ENCODE measurements at places on chromosomes 5 and 9.

DNA sequence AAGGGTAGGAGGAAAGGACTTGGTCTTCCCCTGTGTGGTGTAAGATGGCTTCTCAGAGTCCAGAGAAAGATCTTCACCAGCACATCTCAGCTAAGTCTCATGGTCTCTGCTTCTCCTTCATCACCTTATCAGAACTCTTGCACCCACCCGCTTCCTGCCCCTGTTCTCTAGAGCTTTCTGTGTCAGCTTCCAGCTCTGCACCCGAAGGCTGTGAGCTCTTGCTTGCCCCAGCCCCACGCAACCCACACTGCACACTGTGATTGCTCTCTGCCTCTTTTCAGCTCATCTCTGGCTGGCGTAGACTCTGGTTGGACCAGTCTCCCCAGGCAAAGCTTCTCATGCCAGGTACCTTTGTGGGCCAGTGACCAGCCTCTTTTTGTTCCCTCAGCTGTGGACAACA is 93.2 kb upstream of the RAPGEF1 start:
- DNase-seq = no peak

DNA sequence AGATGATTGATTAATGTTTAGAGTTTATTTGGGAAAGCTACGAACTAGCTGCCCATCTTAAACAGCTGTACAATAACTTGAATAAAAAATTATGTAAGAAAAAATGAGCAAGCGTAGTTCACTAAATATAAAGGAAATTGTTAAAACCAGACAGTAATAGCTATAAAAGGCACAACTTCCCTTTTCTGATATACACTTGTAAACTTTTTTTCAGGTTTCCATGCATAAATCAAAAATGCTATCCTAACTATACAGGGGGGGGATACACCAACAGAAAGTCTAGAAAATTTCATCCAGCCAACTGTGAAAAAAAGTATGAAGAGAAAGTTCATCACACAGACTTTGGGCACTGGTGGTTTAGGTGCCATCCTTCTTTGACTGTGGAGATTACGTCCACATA is 122.3 kb downstream of the NR3C1 start:
- no peak for DNase-seq

GRCh38 chr5:86864051-86864450 is 246.3 kb downstream of the COX7C start:
- DNase-seq = no peak

- no peak for DNase-seq
Observed at GRCh38 chr9:24516463-24516862, 29.2 kb downstream of the IZUMO3 start.

GRCh38 chr5:102719886-102720285 is 35.2 kb upstream of the PAM start:
- DNase-seq = no peak

DNA sequence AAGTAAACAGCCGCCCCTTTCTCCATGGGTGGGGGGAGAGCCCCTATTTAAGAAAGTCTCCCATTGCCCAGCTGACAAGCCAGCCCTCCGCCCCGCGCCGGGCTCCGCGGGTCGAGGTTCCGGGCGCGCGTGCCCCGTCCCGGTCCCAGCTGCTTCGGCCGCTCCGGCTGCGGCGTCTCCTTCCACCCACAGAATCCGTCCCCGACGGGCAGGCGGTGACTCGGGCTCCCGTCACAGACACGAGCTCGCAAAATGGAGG is 223 bp downstream of the NR3C1 start:
- no peak for DNase-seq

- DNase-seq = no peak
Observed at GRCh38 chr5:52799358-52799982, 11.8 kb downstream of the ITGA1 start.

DNA sequence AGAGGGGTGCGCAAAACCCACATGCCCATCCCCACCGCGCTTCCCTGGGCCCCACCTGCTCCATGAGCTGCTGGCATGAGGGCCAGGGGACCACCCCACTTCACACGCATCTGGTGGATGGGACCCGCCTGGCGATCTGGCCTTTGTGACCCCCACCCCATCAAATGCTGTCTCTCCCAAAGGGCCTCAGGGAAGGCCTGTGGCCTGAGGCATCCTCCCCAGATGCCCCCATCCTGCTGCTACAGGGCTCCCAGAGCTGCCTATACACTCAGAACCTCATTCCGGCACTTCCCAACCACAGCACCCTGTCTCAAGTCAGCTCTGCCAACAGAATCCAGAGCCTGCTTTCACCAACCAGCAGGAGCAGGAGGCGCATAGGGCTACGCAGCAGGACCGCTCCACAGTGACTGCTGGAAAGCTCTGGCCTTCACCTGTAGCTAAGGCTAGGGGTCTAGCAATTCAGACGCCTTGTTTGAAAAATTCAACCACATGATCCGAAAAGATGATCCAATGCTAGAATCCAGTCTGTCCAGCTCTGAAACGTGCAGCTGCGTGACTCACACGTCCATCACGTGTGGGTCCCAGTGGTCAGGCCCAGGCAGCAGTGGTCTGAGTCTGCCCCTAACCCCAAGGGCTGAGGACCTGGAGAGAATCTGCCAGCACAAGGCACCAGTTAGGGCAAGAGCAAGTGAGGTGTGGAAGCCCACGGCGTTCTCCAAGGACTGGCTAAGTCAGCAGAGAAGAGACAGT is 1.4 kb upstream of the SNAPC4 start:
- DNase-seq = no peak

GRCh38 chr9:125238127-125238914 is 2.8 kb downstream of the HSPA5 start:
- no peak for DNase-seq

DNA sequence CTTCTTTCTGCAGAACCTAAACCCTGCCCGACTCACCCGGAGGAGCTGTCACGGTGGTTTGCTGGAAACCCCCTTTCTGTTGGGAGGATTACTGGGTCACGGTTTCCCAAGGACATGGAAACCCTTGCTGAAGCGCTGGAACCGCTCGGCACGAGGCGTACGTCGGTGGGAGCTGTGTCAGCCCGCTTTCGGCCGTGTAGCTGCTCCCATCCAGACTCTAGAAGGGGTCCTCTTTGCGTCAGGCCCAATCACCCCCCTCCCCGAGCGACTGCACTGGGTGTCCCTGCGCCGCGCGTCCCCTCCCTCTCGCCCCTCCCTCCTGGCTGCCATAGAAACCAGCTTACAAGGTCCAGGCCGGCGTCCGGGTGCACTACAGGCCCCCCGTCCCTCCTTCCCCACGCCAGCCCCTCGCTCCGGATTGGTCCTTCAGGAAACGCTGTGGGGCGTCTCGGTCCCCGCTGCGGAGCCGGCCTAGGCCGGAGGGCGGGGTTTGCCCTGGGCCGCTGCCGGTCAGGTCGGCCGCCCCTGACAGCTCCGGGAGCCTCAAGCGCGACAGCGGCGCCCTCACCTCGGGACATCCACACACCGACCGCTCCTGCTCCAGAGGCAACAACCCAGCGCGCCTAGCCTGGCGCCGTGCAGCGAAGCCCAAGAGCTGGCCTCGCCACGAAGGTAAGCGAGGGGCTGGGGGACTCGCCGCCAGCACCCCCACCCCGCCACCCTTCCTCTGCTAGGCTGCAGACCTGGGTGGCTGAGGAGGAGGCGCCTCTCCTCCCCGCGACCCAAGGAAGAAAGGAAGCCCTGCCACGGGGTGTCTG is at the start of gene NIM1K:
Gene NIM1K, plus strand, starts transcription at position 486 of the 818 bp plus-strand sequence. CDS start 53,551 bp downstream, outside the sequence.
- peak; percentile 56 for DNase-seq

DNA sequence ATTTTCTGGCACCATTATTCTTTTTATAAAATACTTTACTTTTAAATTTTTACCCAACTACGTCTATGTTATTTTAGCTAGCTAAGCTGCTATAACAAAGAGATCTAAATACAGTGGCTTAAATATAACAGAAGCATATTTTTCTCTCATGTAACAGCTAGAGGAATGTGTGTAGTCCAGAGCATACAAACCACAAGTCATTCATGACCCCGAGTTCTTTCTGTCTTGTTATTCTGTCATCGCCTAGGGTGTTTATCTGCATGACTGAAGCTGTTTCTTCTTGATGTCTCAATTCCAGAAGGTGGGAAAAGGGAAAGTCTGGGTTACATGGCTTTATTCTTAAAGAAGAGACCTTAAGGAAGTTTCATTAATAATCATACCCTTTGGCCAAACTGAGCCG is 136.9 kb upstream of the RFX3 start:
- no peak for DNase-seq

DNA sequence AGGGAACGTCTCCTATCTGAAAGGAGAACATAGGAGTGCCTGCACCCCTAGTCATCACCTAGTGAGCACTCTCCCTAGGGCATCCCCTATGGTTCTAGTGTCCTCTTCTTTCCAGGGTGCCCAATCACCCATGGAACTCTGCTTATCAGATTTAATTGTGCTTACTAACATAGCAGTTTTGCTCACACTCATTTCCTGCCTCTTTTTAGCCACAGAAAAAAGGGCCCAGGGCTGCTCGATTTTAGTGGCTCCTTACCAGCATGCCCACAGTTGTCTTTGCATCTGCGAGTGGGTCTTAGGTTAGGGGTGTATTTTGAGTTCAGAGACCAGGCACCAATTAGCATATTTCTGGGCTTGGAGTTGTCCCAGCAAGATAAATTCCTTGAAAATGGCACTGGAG is 1110.2 kb downstream of the TAF11L14 start:
- no peak for DNase-seq

DNA sequence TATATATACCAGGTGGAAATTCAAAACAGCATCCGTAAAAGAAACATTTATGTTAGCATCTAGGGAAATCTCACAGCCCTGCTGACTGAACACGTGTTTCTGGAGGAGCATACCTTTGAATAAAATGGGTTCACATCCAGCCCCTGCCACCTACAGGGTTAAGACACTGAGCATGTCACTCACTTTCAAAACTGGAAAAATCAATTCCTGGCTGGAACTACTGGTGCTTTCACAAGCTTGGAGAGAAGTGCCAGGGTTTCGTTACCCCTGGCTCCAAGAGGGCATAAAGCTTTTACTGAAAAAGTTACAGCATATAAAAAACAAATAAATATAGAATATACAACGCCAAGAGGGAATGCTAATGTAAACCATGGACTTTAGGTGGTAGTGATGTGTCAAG is 48.0 kb downstream of the SERINC5 start:
- DNase-seq = no peak

DNA sequence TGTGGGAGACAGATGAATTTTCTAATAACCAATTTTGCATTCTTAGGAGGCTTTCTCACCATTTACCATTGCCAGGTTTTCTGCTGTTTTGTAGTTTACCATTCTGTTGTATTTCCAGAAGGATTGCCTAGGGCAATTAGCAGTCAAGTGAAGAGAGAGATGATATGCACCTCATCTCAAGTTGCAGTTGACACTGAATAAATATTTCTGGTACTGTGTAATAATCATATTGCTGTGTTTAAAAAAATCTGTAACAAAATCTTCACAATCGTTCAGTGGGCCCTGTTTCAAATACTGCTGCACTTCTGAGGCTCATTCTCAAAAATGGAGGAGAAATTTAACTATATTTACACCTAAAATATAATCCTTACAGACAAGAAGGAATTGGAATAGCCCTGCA is 706.1 kb upstream of the PTPRD start:
- no peak for DNase-seq

- DNase-seq = no peak
Observed at GRCh38 chr5:8471581-8471980, 602.6 kb downstream of the MTRR start.

DNA sequence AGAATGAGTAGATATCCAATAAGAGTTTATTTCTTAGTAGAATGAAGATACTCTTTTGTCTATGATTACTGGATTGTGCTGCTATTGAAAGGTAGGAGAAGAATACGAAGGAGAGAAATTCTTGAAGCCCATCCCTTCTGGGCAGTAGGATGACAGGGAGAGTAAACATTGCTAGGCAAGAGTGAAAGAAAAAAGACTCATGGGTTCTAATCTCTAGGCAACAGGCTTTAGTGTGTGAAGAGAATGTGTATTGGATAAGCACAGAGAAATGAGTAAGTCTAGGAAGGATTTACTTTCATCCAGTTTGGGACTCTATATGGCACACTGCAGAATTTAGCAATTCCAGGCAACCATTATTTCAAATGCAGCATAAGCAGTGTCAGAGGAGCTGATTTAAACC is 216.0 kb downstream of the GABRG2 start:
- DNase-seq = no peak

- no peak for DNase-seq
Observed at GRCh38 chr9:96048104-96048955, 172.8 kb downstream of the ERCC6L2 start.

- DNase-seq = no peak
Observed at GRCh38 chr5:148970876-148971275, 92.0 kb downstream of the SH3TC2 start.

DNA sequence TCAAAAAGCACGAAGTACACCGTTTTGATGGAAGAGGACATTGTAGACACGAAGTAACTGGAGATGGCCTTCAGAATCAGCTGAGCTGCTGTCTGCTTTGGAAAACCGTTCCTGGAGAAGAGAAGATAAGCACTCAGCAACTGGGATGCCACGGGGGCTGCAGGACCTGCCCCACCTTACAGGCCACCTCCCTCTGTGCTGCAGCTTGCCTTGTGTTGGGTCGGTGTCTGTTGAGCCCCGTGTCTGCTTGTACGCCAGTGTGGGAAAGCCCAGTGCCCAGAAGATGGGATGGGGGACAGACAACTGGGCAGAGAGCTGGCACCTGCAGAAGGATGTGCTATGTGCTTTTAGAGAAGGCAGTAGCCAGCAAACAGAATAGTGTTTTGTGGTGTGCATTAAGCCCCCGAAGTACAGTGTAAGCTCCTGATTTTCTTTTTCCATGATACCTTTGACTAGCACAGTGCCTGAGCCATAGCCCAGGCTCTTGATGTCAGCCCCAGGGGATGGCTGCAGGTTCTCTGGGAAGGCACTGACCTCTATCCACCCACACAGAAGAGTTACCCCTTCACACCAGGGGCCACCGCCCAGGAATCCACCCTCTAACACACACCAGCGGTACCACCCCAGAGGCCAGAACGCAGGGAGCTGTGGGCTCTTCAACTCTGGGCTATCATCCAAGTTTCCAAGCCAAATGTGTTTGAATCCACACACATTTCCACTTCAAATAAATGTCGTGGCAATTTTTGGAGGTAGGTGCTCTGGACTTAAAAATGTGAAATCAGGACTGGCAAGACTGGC is 63.8 kb downstream of the MACROH2A1 start:
- DNase-seq = no peak
